ENCODE measurements at places on chromosomes 13 and 19.

GRCh38 chr13:46598140-46598819 is 45.3 kb downstream of the LRCH1 start:
- no peak for DNase-seq

- DNase-seq, result no peak
Measured at GRCh38 chr13:84433024-84433423, 550.8 kb upstream of the SLITRK1 start.

DNA sequence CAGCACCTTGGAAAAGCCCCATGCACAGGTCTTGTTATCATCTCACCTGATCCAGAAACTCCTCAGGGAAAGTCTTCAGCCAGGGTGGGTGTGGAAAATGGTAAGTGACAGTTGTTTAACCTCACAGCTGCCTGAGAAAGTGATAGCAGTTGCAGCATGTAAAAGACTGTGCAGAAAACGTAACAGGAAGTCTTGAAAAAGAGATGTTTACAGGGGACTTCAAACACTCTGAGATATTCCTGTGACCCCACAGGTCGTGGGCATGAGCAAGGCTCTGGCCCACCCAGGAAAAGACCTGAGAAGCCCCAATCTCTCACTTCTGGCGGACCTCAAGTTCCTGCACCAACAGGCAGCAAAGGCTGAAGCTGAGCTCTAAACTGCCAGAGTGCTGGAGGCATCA is 826.9 kb downstream of the UQCRFS1 start:
- no peak for DNase-seq

GRCh38 chr13:74274916-74275315 is 140.7 kb upstream of the KLF12 start:
- no peak for DNase-seq

GRCh38 chr13:24863748-24864540 is 100.0 kb downstream of the RNF17 start:
- DNase-seq, result no peak

DNA sequence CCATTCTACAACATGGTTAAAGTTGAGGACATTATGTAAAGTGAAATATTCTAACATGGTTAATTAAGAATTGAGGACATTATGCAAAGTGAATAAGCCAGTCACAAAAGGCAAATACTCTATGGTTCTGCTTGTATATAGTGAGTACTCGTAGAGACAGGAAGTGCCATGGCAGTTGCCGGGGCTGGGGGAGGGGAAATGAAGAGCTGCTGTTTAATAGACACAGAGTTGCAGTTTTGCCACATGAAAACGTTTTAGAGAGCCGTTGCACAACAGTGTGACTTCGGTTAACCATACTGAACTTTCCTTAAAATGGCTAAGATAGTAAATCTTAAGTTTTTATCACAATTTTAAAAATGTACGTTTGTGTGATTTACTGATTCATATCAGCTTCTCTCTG is 176.9 kb downstream of the SHISA2 start:
- DNase-seq, result no peak
